ENCODE measurements at places on chromosomes 11 and 22.

- peak; percentile 24 for DNase-seq
These were observed 29.8 kb upstream of the CREB3L1 start for GRCh38 chr11:46247659-46248058.

DNA sequence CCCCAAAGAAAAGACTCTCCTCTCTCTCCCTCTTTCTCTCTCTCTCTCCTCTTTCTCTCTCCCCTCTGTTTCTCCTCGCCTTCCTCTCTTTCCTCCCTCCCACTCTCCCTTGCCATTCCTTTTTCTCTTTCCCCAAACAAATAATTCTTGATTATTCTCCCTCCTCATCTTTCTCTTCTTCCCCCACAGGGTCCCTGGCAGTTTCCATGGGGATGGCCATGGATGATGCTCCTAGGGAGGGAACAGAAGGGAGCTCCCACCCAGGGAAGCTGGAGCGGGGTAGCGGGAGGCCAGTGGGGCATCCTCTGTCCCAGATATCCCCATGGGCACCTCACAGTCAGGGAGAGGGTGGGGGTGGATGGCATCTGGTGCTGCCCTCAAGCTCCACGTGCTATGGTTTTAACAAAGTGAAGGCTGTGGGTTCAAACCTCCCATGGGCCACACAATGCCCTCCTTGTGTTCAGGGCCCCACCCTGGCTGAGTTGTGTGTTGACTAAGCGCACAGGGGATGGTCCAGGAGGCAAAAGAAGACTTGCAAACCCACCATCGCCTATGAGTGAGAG, 266.4 kb downstream of the BUD13 start:
- DNase-seq = no peak

- DNase-seq = no peak
These were observed 1.5 kb downstream of the SLC43A1 start for GRCh38 chr11:57513911-57514537.

DNA sequence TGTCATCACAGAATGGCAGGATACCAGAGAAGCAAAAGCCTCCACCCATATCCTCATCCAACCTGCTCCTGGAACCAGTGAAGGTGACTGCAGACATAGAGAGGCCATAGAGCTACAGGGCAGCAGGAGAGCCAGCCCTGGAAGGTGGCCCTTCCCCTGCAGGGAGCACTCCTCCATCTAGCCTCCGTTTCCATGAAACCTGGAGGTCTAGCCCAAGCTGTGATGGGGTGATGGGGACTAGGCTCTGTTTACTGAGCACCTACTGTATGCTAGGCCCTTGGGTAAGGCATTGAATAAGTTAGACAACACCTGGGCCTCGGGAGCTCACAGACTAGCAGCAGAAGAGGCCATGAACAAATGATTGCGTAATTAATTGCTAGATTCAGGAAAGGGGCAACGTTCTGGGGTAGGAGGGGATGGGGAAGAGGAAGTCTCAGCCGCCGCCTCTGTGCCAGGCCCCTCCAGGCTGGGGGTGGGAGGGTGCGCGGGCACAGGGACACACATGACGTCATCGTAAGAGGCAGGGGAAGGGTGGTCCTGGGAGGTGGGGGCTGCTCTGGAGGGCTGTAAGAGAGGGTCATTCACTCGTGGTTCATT, 784 bp upstream of the SYNGR1 start:
- no peak for DNase-seq
